ENCODE measurements at places on chromosomes 5 and 9.

GRCh38 chr9:76109953-76110352 lies 219.5 kb downstream of the PCSK5 start:
- no peak for DNase-seq

- no peak for DNase-seq
These were observed 95.0 kb downstream of the C5orf15 start for GRCh38 chr5:133873449-133873848.

GRCh38 chr5:78527054-78527859 lies 121.3 kb downstream of the LHFPL2 start:
- peak; percentile 86 for DNase-seq

DNA sequence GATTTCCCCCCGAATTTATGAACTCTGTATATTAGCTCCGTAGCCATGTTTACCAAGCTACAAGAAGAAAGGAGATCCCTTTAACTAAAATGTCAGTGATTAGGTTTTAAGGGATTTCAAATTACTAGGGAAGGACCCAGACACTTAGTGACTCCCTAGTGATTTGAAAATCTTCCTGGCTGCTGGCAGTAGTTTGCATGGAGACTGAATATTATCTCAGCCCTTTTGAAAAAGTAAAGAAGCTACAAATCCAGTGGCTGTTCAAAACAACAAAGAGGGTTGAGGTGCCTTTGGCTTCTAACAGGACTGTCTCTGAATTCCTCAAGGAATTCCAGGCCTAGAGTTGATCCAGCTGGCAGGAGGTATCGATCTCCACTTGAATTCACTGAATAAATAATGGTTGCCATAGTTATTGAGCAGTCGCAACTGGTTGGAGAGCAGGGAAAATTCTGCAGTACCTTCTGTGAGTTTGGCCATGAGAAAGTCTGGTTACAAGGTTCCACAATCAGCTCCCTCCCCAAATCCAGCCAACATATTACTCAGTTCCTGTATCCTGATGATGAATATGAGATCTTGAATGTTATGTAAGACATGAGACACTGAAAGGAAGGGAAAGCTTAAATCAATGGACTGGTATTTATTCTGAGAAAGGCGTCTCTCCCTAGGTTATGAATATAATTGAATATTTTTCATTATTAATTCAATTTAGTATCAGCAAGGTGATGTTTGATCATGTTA lies 37.7 kb downstream of the NR4A3 start:
- DNase-seq = no peak

All from A172 (cell line).